ENCODE measurements at places on chromosomes 7 and 10.

DNA sequence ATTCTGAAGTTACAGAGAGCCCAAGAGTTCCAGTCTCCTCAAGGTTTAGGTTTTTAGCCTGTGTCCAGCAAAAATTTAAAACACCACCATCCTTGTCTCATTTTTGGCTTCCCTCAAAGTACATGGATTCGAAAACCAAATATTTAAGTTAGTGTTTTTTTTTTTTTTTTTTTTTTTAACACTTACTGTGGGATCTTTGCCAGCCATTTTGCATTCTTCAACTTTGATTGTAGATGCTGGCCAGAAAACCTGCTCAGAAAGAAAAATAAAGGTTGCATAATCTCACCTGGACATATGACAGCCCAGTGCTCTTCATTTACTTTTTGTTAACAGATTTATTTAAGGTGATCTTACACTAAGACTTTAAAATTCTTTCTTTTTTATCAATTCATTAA lies 91.6 kb downstream of the SEMA3C start:
- no peak for DNase-seq

DNA sequence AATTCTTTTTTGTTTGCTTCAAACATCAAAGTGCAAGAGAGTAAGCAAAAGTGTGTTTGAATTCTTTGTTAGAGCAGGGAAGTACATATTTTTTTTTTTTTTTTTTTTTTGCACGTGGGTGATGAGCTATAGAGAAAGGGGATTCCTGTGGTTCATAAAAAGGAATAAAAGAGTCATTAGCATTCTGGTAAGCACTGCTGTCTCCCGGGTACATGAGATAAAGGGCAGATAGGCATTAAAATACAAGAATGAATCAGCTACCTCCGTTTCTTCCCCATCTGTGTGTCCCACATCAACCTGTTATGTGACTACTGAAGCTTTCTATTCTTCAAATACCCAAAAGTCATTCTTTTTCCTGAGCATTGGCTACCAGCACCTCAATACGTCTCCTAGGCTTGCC lies 102.4 kb upstream of the SEMA3D start:
- DNase-seq: no peak

- no peak for DNase-seq
These were observed 4.2 kb downstream of the KIFBP start for GRCh38 chr10:68992636-68993440.

DNA sequence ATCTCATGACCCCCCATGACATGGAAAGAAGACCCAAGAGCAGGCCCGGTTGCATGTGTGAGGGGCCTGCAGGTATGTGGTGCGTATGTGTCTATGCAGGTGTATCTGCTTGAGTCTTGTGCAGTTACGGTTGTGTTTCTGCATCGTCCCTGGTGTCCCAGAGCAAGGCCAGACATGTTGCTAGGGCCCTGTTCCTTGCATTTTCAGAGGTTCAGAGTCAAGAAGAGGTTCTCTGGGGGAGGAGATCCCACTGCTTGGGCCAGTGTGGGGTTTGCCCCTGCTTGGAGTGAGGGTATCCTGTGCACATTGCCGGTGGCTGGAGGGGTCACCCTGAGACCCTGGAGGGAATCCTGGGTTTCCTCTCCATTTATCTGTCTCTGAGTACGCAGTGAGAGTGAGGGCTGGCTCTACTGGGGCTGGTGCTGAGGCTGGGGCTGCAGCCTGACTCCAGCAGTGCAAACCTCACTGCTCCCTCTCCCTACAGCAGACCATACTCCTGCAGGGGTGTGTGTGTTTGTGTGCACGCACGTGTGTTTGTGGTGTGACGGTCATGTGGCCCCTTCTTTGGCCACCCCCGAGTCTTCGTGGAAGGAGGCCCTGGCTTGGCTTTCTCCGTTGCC lies 4.1 kb downstream of the TRIM8 start:
- no peak for DNase-seq

- DNase-seq: no peak
These were observed 56.4 kb downstream of the VIPR2 start for GRCh38 chr7:159088016-159088865.

DNA sequence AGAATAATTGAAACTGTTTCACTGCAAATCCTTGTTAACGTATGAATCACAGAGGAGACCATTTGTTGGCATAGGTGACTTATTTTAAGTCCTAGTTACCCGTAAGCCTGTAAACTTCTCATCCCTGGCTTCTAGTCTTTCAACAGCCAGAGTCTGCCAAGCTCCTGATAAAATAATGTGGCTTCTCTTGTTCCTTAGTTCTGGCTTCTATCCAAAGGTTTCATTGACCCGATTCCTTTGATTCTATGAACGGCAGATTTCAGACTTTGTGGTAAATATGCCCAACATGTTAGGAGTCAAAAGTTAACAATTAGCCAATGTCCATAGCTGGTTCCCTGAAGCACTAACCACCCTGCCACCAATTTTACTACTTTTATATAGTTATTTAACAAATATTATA lies 23.3 kb downstream of the DNAH11 start:
- DNase-seq: no peak

- DNase-seq: no peak
These were observed 112.3 kb downstream of the RAB11FIP2 start for GRCh38 chr10:117934477-117934876.

GRCh38 chr7:122884186-122884585 lies 2.1 kb downstream of the CADPS2 start:
- DNase-seq: no peak

- no peak for DNase-seq
These were observed 5.8 kb upstream of the METTL27 start for GRCh38 chr7:73847941-73848723.

DNA sequence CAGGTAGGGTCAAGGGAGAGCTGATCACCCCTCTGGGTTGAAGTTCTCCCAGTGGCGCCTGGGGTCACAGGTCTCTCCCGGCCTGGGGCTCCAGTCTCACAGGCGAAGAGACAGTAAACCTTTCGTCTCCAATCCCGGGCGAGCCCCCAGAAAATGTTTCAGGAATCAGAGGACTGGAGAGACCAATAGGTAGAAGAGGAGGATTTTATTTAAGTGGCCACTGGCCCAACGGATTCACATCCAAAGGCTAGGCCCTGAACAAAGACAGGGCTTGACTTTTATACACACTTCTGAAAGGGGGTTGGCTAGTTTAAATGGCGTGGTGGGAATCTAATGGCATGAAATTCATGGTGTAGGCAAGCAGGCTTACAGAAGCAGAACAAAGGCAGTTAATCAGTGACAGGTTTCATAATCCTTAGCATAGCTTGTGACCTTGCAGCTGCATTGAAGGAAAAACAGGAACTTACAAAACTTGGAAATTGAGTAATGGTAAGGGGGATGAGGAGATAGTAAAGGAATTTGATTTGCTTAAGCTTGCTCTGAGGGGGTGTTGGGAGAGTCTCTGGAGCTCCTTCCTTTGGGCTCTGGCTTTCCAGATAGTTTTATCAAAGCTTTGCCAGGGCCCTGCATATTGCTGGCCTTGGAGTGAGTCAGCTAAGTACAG lies 105.5 kb downstream of the TRIM24 start:
- DNase-seq: no peak

- no peak for DNase-seq
These were observed 95.0 kb downstream of the CELF2 start for GRCh38 chr10:11112718-11113117.

- DNase-seq: no peak
These were observed 319.9 kb downstream of the DPP6 start for GRCh38 chr7:154372011-154372601.

DNA sequence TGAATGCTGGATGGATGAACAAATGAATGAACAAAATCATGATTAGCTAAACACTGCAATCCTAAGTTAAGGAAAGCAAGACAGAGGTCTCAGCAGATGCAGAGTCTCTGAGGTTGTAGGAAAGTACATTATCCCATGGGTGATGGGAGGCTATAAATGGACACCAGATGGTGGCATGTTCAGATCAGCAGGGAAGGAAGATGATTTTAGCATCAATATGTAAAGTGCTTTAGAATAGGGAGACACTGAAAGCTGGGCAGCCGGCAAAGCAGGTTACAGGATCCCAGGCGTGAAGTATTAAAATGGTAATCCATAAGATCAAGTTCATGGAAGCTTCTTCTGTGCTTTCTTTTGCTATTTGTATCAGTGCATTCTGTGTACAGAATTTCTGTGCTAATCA lies 7.9 kb upstream of the RAPGEF5 start:
- DNase-seq: no peak

DNA sequence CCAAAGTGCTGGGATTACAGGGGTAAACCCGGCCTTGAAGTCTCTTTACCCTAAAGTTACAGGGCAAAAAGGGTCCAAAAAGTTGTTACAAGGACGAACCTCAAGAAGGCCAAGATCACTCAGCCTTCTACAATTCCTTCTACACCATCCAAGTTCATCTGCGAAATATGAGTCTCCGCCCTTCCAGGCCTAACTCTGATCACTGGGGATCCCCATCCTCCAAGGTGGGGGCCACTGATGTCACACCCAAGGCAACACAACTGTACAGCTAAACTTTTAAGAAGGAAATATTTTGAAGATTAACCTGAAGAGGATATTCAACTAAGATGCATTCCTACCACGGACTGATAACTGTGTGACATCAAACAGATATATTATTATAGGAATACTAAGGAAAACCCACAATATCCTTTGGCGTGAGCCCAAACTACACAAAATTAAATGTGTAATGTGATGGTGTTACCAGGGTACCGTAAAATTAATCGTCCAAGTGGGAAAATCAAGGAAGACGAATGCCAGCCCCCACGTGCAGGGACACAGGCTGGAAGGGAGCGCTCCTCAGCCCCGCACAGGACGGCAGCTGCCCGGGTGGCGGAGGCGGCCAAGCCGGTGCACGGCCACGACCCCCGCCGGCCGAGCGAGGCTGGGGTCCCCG lies 1.0 kb downstream of the PAXIP1 start:
- DNase-seq: no peak

DNA sequence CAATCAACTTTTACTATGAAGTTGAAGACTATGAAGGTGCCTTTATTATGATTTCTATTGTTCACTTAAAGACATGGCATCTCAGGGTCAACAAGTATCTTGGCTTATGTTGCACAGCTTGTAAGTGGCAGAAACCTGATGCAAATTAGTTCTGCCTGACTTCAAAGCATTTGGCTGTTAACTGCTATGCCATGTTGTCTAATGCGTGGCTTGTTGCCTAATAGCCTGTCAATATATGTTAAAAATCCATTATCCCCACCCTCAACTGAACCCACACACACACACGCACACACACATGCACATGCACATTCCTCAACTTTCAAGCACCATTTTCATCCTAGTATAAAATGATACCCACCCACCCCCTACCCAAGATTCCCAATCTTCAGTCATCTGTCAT lies 217.1 kb downstream of the NRG3 start:
- no peak for DNase-seq

DNA sequence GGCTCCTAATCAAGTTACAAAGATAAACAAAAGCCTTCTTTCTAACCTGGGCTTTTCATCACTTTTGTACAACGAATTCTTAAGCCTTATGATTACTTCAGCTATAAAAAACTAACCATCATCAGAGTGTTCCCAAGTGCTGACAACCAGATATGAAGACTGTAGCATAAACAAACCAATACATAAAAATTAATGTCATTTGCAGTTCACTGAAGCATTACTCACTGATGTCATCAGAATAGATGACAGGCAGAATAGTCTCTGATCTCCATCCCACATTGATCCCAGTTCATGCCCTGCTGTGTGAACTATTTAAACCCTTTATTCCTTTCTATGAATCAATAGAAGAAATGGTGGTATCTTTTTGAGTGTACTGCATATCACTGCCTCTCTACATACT lies 84.4 kb downstream of the DNAJC1 start:
- no peak for DNase-seq

DNA sequence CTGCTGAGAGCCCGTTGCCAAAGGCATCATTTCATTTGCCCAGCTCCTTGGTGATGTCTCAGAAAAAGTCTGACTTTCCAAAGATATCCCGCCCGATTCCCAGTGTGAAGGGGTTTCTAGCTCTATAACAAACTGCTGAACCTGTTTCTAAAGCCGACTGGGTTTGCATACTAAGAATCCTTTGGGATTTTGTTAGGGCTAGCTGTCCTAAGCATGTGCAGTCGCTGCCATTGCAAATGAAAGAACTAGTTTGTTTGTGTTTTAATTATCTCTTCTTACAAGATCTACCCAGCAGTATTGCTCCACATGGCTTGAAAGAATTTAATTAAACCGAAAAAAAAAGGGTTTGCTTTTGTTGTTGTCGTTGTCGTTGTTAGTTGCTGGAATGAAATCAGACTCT lies 476.6 kb downstream of the GATA3 start:
- DNase-seq: no peak

GRCh38 chr7:20275637-20276036 lies 55.1 kb upstream of the ITGB8 start:
- DNase-seq: no peak

GRCh38 chr10:51230887-51231585 lies 156.7 kb downstream of the PRKG1 start:
- DNase-seq: no peak

DNA sequence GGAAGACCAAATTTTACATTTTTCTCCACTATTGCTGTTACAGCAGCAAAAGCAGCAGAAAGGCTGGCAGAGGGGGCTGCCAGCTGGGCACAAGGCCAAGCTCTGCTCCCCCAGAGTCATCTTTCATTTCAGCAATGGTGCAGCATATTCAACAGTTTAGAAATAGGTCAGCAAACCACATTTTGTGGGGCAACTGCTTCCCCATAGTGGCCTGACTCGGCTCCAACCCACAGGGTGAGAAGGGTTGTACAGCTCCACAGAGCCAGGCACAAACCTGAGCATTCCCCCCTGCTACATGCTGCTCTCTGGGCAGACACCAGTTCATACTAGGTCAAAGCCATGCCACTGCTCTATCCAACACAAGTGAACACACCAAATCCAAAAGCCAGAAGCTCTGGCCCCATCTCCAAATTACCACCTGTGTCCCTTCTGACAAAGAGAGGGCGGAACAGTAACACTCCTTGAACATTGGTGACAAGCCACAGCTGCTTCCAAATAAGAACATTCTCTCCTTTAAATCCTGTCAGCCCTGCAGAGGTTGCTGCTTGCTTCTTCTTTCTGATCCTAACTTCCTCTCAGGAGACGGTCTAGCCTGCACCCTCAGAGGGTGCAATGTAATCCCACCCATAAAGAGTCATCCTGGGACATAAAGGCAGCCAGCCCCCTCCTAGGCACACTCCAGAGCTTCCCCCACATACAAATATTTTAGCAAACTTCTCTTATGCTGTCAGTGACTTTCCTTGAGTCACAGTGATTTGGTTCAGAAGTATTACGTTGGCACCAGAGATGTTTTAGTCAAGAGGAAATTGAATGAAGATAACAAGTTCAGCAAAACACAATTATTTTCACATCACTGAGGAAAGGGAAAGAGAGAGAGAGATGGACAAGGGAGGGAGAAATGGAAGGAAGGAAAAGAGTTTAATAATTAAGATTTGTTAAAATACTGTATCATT lies 39.0 kb upstream of the SLIT1 start:
- DNase-seq: no peak
